Neural crest cell (in vitro differentiated cells): ENCODE measurements at places on chromosomes 13 and 19.

DNA sequence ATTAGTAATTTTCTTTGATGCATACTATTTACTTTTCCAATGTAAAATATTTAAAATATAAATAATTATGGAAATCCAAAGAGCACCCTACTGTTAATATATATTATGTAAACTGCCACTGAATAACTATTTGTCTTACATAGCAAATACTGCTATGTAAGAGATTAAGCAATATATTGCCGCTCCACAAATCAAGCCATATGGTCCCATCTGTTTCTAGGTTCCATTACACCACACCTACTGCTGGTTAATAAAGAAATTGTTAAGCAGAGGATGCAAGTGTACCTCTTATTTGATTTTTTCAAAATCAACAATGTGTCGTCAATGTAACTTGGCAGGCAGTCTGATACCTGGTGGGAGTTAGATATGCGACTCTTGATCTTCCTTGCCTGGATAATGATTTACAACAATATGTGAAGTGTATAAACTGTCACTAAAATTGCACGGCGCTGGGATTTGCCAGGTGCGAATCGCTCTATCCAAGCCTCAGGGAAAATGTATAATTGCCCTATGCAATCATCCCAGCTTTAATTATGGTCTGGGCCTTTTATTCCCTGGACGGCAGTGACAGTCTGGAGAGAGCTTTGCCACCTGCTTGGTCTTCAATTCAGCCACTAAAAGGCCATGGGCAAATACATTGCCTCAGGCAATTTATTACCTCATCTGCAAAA is 16.0 kb downstream of the SMAD9 start:
- no peak for DNase-seq

DNA sequence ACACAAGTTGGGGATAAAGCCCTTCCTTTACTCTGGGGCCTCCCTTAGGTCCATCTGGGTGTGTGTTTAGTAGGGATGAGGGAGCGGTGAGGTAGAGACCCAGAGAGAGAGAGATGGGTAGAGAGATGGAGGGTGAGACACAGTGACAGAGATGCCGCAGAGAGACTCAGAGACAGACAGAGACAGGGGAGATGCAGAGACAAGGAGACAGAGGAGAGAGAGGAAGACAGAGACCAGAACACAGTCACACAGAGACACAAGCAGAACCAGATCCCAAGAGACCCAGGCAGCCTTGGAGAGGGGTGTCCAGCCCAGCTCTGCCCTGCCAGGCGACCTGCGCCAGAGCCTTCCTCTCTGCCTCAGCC is 2.4 kb downstream of the KLK1 start:
- no peak for DNase-seq

DNA sequence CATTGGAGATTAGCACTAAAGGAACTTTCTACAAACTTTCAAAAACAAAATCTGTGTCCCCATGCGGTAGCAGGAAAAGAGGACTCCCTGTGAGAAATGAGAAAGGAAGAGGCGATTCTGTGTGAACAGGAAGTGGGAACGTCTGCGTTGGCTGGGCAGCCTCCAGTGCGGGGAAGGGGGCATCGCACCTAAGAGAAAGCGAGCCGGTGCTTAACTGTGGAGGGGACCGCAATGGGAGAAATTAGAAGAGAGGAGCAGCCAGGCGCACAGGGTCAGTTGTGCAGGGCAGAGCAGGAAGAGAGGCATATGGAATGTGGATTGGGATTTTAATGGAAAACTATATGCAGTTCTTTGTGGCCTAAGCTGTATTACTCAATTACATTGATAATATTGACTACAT is 77.4 kb upstream of the DOCK9 start:
- no peak for DNase-seq

DNA sequence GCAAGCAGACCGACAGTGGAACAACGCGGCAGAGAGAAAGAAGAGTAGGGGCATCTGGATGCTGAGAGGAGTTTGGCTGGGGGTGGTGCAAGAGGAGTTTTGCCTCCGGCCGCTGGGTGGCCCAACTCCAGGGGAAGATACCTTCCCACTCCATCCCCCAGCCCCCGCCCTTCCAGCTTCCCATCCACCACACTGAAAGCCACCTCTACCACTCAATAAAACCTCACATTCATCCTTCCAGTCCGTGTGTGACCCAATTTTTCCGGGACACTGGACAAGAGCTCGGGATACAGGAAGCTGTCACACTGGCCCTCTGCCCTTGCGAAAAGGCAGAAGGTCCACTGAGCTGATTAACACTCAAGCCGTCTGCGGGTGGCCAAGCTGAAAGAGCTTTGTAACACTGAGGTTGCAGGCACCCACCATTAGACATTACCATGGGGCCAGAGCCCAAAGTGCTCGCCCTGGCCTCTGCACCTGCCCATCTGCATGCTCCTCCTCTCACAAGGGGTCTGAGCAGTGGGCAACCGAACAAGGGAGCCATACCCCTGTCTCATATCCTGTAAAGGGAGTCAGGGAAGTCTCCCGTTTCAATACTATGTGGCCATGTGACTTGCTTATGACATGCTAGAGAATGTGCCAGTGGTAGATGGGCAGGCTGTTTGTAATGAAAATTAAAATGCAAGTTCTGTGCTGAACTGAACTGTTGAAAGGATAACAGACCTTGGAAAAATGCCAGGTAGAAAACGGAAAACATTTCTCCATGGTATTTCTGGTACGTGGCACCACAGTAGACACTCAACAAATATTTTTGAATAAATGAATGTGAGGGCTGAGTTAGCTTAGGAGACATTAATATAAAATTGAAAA is 205.1 kb upstream of the STARD13 start:
- no peak for DNase-seq

GRCh38 chr19:31675193-31675913 is 326.1 kb upstream of the TSHZ3 start:
- no peak for DNase-seq

- no peak for DNase-seq
Measured at GRCh38 chr13:66128201-66128600, 1101.9 kb downstream of the PCDH9 start.

DNA sequence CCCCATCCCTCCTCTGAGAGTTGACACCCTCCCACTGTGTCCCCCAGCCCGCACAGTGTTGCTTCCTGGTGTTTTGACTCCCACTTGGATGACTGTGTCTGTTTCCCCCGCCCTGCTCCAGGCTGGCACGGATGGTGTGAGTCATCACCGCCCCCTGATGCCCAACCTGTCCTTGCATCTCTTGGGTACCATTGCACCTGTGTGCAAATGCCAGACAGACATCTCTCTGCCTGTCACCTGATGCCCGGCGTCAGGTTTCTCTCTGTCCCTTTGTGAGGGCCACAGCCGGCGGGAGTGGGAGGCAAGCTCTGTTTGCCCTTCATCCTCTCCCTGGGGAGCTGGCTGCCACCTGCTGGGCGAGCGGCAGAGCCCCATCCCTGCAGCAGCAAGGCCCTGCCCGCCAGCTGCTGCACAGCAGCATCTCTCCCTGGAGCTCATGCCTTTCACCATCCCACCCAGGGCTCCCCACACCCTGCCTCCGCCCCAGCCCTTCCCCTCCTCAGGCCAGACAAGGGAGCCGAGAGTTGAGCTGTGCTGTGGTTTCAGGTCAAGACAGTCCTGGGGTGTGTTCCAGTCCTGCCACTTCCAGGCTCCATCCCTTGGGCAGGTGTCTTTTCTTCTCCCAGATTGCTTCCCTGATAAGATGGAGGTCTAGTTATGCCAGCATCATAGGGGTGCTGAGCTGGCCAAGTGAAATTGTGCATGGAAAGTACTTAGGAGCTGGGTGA is 29.7 kb downstream of the NKPD1 start:
- DNase-seq, result no peak
